ENCODE measurements at places on chromosomes 2 and 18.

DNA sequence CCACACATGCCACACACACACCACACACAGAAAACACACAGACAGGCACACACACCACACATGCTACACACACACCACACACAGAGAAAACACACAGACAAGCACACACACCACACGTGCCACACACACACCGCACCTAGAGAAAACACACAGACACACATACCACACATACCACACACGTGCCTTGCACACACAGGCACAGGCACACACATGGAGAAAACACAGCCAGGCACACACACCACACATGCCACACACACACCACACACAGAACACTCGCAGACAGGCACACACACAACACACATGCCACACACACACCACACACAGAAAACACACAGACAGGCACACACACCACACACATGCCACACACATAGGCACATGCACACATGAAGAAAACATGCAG is 242.1 kb upstream of the MYT1L start:
- no peak for DNase-seq

DNA sequence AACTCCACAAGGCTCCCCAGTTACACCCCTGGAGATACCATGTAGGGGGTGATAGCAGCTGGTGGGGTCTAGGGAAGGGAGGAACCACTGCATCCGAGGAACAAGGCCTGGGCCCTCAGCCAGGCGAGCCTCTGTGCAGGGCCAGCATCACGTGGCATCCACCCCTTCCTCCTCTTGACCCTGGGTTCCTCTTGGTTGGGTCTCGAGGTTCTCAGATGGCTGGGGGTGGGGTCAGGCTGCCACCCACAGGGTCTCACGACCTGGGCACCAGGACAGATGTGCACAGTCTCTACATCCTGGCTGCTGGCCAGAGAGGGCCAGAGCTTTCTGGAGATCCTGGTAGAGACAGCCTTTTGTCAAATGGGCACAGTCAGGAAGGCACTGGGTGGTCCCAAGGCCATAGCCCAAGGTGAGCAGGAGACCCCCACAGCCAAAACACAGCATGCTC is 10.4 kb downstream of the HS6ST1 start:
- DNase-seq = no peak

- DNase-seq = no peak
Measured at GRCh38 chr2:171109571-171109970, 51.1 kb downstream of the TLK1 start.

GRCh38 chr2:104932243-104932642 is 78.3 kb downstream of the POU3F3 start:
- DNase-seq = no peak

GRCh38 chr2:18837240-18837639 is 247.9 kb upstream of the NT5C1B start:
- no peak for DNase-seq

DNA sequence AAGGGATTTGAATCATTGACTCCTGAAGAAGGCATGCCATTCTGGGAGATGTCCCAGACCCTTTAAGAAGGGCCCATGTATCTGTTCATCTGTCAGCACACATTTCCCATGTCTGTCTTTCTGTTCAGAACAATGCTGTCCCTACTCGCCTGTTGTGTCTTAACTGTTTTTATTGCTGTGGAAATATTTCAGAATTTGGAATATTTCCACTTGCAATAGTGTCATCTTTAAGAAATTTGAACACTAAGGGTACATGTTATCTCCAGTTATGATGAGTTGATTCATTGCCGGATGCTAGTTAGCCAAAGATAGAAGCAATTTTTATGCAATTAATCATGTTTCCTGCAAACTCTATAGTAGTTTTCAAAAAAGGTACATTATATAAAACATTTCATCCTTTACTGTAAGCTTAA is 36.9 kb upstream of the NT5C1B start:
- DNase-seq = no peak

DNA sequence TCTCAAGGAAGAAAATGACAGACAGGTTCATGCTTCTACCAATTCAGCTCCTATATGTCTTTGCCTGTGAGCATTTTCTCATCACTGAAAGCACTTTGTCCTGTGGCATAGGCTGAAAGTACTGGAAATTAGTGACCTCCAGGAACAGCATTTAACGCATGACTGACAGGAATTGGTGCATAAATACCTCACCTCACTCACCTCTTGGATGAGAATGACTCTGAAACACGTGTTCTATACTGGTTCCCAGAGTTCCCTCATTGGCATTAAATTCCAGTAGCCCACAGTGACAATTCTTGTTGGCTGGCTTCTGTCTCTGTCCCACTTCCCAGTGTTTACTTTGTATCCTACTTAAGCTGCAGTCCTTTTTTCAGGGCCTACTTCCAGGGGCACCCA is 83.4 kb upstream of the MAPRE2 start:
- DNase-seq = no peak

DNA sequence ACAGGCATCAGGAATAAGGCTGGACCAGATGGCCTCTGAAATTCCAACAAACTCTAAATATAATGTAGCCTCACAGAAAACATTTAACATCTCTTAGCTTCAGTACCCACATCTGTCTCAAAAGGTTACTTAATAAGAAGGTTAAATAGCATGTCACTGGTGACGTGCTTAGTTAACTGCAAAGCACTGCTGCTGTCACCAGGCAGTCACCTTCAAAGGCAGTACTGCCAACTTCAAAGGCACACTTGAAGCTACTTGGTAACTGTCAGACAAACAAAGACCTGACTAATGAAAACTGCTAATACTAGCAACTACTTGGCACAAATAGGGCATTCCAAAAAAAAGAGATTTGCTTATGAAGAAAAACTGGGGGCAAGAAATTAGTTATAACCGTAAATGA is 36.2 kb downstream of the EPG5 start:
- no peak for DNase-seq

- no peak for DNase-seq
Measured at GRCh38 chr2:11748861-11749645, 2.6 kb downstream of the LPIN1 start.

- DNase-seq = no peak
Measured at GRCh38 chr2:203789618-203790017, 78.0 kb upstream of the CTLA4 start.

DNA sequence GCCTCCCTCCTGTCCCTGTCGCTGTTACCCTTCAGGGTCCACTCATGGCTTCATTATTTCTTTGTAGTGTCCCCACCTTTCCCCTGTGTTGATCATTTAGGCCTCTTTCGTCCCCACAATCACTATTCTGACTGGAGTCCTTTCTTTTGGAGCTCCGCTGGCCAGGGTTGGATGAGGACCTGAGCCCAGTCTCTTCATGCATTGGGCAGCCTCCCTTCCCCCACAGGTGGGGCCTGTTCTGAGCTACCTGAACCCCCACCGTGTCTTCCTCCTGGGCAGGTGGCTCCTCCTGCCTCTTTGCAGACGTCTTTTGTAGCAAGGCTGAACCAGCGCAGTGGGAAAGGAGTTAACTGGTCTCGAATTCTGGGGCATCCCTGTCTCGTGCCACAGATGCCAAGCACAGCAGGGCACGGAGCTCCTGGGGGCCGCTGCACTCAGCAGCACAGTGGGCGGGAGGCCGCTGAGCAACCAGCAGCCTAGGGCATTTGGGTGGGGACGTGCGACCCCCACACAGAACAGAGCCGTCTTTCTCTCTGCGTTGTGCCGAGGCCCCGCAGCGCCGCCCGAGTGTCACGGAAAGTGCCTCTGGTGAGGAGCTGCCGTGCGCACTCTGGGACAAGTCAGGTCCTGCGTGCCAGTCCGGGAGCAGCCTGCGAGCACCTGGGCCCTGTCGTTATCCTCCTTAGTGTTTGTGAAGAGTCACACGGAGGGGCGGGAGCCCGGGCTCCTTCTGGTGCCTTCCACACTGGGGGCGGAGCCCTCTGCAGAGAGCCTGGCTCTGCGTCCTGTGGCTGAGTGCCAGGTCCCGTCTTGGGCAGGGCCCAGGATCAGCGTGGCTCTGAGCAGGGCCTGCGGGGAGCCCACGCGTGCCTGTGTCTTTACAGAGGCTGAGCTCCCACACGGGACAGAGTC is 130.1 kb downstream of the NFATC1 start:
- DNase-seq = no peak

DNA sequence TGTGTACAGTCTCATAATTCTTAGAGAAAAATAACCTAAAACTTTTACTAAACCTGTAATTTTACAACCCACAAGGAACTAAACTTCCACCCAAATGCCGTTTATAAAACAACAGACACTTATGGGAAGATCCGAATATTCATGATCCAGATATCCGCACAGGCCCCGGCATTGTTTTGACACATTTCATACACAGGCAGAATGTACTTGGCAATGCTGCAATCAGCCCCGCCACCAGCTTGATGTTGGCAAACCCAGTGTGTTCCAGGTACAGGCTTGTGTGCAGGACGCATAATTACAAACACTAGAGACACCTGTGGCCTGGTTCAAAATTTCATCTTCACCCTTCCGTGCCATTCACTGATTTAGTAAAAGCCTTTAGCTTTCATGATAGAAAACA is 393.0 kb upstream of the SALL3 start:
- no peak for DNase-seq
